ENCODE measurements at places on chromosomes 4 and X. TPM values are rescaled to one million over a fixed set of nuclear protein-coding genes. Genes with fewer than 3 reads are reported as not detected.

The CDKL2 gene
- 20.6 TPM for total RNA-seq

The CSAG1 gene
- total RNA-seq, result not detected

The SHROOM3 gene
- 73.3 TPM for total RNA-seq

The DUX4 gene
- not detected for total RNA-seq

GRCh38 chr4:147689067-147689466 is 5.1 kb upstream of the PRMT9 start:
- no peak for DNase-seq
